ENCODE measurements at places on chromosomes 1 and 21. TPM values are rescaled to one million over a fixed set of nuclear protein-coding genes. Genes with fewer than 3 reads are reported as not detected.

Gene BEND5
- total RNA-seq = not detected

Gene CENPF
- total RNA-seq = 79.0 TPM

Gene FAM177B
- not detected for total RNA-seq

Gene EPHA2
- total RNA-seq = 135 TPM

Gene DIO1
- not detected for total RNA-seq

Gene TTC39A
- 1.9 TPM for total RNA-seq

Gene DISP3
- total RNA-seq = 0.15 TPM

Gene SLC35F3
- total RNA-seq = 4.1 TPM

Gene LAMC2
- 21.0 TPM for total RNA-seq

Gene LCA5L
- 1.8 TPM for total RNA-seq

Gene CD5L
- not detected for total RNA-seq

Gene MFSD2A
- 4.1 TPM for total RNA-seq

Gene DFFA
- 27.5 TPM for total RNA-seq

Gene ACOT11
- 2.4 TPM for total RNA-seq

Gene ACTL8
- 1.6 TPM for total RNA-seq

Gene HES5
- total RNA-seq = not detected

Gene PLEKHA6
- total RNA-seq = 22.2 TPM

Gene TOE1
- 15.6 TPM for total RNA-seq

Gene VSIG8
- 0.07 TPM for total RNA-seq

Gene FYB2
- not detected for total RNA-seq

Gene DIRAS3
- total RNA-seq = 1.3 TPM

Gene SEMA6C
- 1.6 TPM for total RNA-seq

Gene GPR3
- total RNA-seq = 1.5 TPM

Gene ISG20L2
- 49.4 TPM for total RNA-seq

Gene INAVA
- 37.0 TPM for total RNA-seq

Gene TRNP1
- 211 TPM for total RNA-seq

Gene ATP1A4
- not detected for total RNA-seq

Gene TBX15
- 0.10 TPM for total RNA-seq

Gene LY9
- total RNA-seq = 0.06 TPM

Gene VHLL
- total RNA-seq = not detected

Data from A549 treated with RU486 at 1 μM for 4 hours (cell line).